Muscle of leg (tissue), 16 donors: ENCODE measurements at places on chromosomes 3 and 15. TPM values are rescaled to one million over a fixed set of nuclear protein-coding genes. Genes with fewer than 3 reads are reported as not detected.

- no peak for DNase-seq
These were observed 4.8 kb downstream of the VIPR1 start for GRCh38 chr3:42507252-42507651.

The TRIM42 gene
- not detected for total RNA-seq

The KLHL18 gene
- total RNA-seq = 10.6 TPM

GRCh38 chr3:177703788-177704187, 506.5 kb upstream of the TBL1XR1 start:
- no peak for DNase-seq

The NECTIN3 gene
- total RNA-seq = 35.1 TPM
